ENCODE measurements at places on chromosomes 2 and 18.

GRCh38 chr2:20141806-20142205 is 83.1 kb downstream of the SDC1 start:
- no peak for DNase-seq

DNA sequence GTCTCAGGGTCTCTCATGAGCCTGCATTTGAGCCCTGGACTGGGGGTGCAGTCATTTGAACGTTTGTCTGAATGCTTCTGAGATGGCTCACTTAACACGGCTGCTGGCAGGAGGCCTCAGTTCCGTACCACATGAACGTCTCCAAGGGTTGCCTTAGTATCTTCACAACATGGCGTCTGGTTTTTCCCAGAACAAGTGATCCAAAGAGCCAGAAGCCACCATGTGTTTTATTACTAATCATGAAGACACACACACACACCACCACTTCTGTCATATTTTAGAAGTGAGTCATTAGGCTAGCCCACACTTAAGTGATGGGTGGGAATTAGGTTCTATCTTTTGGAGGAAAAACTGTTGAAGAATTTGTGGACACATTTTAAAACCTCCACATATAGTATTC is 15.0 kb upstream of the MYO1B start:
- DNase-seq, result no peak

GRCh38 chr18:36322734-36323133 is 25.2 kb downstream of the FHOD3 start:
- no peak for DNase-seq

DNA sequence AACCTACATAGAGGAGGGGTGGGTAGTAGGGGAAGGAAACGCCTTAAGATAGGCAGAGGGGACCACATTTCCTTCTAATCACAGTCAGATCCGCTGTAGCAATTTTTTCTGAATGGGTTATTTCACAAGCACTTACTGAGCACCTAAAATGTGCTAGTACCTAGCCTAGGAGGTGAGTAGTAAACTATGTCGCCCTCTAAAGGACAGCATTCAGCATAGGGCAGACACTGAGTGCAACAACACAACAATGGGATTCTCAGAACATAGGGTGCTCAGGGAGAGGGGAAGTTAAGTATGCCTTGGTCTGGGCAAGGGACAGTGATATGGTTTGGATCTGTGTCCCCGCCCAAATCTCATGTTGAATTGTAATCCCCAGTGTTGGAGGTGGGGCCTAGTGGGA is 166.1 kb upstream of the RAB6C start:
- DNase-seq, result no peak

- no peak for DNase-seq
Measured at GRCh38 chr2:54610700-54611099, 112.8 kb upstream of the EML6 start.

Data from LoVo (cell line).